CD4-positive, alpha-beta T cell (primary cell): ENCODE measurements at places on chromosomes 6 and 20.

GRCh38 chr6:104711371-104711770 lies 148.3 kb downstream of the HACE1 start:
- no peak for DNase-seq

DNA sequence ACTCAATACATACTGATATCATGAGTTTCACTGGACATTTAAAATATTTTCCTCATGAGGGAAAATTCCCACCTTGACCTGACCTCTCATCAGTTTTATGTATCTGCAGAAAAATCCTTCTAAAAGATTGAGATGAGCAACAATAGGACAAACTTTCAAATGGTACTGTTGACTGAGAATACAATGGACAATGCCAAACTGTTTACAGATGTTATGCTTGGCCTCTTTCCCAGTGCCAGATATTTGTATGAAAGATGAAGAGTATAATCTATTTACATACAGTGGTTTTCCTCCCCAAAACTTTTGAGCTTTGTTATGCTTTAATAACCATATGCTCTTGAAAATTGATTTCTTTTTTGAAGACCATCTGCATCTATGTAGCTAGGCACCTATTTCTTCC lies 245.1 kb upstream of the RSPO3 start:
- no peak for DNase-seq

DNA sequence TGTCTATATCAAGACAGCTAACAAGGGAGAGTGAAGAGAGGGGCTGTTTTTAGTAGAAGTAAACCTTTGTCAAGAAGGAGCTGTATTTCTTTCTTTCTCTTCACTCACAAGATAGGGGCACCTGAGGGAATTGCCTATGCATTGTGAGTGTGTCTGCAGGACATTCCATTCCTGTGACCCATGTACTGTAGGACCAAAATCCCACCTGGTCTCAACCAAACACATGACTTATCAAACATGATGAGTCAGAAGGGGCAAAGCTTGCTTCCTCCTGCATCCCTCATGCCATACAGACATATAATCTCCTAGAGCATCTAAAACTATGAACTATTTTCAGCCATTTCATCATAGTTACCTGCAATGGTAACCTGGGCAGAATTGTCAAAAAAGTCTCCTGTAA lies 21.8 kb downstream of the PKHD1 start:
- DNase-seq: no peak

DNA sequence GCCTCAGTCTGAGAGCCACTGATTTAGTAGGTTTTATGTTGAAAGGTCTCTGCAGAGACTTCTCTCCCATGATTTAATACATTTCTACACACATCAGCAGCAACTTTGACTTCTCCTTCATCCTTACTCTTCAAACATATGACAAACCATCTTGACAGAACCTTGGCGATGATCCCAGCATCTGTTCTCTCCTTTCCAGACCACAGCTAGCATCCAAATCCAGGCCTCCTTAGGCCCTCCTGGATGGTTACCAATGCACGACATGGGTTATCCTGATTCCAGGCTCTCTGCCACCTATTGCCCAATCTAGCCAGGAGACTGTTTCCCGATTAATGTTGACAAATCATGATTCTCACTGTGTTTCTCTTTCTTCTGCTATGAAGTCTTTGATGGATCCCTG lies 16.8 kb downstream of the LAMA4 start:
- DNase-seq: no peak

- no peak for DNase-seq
These were observed 27.4 kb downstream of the GHRH start for GRCh38 chr20:37234254-37234581.

DNA sequence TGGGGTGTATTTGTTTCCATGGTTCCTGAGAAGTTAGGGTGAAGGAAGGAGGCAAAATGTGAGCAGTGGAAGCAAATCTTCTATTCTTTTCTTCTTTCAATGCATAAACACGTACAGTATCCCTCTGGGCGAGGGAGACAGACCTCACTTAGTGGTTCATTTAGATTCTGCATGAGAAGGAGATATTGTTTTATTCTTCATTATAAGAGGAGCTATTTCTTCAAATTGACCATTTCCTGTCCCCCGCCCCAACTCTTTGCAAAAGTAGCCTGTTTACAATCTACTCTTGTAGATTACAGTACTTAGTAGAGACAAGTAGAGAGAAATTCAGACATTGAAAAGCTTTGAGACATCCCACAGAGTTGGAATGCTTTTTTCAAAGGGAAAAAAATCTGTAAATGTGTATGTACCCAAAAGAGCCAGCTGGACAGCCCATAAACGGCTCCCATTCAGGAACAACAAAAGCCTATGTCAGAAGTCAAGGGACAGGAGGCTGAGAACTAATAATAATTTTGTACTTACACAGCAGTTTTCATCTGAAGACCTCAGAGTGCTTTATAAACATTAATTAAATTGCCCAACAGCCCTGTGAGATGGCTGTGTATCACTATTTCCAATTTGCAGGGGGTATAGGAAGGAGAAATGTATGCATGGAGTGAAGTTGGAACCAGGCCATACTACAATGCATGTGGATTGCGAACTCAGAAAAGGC lies 23.9 kb downstream of the CD83 start:
- no peak for DNase-seq

DNA sequence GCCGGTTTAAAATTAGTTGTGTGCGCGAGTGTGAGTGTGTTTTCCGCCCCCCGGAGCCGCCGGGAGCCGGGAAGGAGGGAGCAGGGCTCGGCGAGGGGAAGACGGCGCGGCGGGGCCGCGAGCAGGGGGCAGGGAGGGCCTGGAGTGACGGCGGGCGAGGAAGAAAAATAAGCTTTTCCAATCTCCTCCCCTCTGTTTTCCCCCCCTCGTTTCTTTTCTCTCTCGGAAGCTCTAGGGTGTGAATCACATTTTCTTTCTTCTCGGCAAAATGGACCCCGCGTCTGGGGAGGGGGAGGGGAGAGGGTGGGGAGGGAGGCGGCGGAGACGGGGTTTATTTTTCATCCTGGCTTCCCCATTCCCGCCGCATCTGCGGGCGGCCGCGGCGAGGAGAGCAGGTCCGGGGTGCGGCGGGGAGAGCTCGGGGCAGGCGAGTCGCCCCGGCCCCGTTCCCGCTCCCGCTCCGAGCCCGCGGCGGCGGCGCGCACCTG lies 881 bp downstream of the BICRAL start:
- DNase-seq: peak; percentile 90

- DNase-seq: no peak
These were observed 23.7 kb upstream of the FBXO30 start for GRCh38 chr6:145838305-145838704.

GRCh38 chr6:168530653-168531071 lies 89.7 kb downstream of the SMOC2 start:
- DNase-seq: no peak

DNA sequence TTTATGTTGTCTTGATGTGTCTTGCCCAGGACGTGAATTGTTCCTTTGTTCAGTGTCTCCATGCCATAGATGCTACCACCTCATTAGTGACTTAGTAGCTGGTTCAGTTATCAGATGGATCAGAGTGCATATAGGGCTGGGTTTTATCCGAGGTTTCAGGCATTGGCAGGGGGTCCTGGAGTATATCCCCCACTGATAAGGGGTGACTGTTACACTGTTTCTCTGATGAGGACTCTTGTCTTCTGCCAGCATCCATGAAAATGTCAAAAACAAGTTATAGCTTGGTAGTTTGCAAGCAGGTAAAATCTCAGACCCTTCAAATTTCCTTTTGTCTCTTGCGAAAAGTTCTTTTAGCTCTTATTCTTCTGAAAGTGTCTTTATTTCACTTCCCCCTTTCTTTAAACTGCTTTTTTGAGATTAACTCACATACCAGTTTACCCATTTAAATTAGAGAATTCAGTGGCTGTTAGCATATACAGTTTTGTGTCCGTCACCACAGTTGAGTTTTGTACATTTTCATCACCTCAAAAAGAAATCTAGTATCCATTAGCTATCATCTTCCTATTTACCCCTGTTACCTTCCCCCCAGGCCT lies 109.2 kb downstream of the CDYL start:
- no peak for DNase-seq

- no peak for DNase-seq
These were observed 109.6 kb upstream of the BACH2 start for GRCh38 chr6:90406142-90406794.

- DNase-seq: no peak
These were observed 189.9 kb upstream of the PRDM1 start for GRCh38 chr6:105896052-105896820.

GRCh38 chr6:148385379-148385778 lies 42.7 kb downstream of the SASH1 start:
- DNase-seq: no peak

DNA sequence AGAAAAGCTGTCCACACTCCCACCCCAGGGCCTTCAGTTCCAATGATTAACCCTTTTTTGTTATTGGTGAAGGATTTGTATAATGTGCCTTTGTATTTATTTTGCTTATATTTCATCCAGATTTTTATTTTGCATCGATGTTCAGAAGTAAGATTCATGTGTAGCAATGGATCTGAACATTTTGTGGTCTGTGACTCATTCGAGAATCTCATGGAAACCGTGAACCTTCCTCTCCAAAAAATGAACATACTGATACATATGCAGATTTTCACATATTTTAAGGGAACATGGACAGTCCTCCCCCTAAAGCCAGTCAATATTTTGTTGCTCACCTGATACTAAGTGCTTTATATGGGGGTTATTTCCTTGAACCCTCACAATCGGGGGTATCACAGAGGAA lies 421.8 kb upstream of the SOX4 start:
- DNase-seq: no peak

GRCh38 chr6:111263837-111264236 lies 176.5 kb downstream of the SLC16A10 start:
- DNase-seq: no peak

- no peak for DNase-seq
These were observed 25.9 kb downstream of the ADGRF4 start for GRCh38 chr6:47724300-47724699.

DNA sequence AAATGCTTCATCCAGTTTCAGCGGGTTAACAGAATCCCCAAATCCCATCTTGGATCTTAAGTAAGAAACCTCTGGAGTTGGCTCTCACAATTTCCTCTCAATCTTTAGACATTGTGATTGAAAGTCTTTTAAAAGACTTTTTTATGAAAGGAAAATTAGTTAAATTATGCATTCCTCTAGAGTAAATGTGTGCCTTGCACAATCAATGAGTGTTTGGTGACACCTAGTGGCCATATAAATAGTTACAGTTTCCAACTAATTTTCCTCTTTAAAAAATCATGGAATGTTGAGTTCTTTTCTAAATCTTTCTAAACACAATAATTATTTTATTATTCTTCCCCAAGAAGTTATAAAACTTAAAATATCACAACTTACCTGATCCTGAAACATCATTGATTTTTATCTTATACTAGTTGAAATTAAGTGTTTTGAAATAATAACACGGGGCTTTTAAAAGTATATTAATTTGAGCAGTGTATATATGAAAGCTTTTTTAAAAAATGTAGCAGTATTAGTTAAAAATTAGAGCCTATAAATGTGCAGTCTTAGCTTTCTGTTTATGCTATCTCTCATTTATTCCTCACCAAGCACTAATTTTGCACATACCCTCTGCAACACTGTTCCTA lies 66.4 kb downstream of the PKHD1 start:
- DNase-seq: no peak

DNA sequence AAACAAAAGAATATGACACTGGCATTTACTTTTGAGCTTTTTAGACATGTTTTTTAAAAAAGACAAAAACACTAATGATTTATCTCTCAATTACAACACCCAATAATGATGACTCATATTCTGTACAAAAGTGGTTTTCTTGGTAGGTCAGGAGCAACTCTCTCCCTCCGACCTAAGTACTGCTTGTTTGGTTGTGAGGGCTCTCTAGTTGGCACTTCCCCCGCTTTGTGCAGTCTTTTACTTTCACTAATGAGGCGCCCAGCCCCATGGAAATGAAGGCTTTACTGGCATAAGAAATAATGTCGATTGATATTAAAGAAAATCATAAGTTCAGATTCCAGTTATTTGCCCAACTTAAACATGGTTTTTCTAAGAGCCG lies 1.3 kb downstream of the KPNA5 start:
- no peak for DNase-seq

- DNase-seq: no peak
These were observed 31.0 kb upstream of the FBXO30 start for GRCh38 chr6:145845557-145845956.

DNA sequence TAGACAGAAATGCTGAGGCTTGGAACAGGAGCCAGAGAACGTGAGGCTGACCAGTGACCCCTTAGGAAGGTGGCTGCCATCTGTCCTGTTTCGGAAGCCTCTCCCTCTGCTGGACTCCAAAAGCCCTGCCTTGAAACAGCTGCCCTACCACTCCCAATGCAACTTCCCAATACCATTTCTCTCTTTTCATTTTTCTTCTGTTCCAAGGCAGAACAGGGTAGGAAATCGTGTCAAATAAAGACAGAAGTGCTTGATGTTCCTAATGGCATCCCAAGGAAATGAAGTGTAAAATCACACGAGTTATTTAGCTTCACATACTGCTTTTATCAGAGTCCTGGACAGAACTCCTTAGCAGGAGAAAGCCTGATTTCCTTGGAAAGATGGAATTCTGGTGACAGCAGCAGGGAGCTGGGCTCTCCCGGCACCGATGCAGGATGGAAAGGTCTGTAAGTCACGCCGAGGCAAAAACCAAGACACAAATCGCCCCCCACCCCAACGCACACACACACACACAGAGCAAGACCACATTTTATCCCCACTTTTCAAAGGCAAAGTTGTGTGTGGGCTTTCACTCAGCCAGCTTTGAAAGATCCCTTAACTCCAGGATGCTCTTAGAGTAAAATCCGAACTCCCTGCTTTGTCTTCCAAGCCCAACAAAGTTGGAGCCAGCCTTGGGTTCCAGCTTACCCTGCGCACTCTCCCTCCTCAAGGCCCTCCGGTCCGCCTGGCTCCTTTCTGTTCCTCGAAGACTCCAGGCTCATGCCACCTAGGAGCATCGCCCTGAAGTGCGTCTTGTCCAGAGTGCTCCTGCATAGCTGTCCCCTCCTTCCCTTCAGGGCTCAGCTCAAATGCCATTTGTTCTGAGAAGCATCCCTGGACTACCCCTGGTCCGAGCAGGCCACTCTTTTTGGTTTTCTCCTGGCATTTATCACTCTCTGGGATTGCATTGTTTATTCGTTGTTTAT lies 11.6 kb upstream of the STX16 start:
- no peak for DNase-seq

DNA sequence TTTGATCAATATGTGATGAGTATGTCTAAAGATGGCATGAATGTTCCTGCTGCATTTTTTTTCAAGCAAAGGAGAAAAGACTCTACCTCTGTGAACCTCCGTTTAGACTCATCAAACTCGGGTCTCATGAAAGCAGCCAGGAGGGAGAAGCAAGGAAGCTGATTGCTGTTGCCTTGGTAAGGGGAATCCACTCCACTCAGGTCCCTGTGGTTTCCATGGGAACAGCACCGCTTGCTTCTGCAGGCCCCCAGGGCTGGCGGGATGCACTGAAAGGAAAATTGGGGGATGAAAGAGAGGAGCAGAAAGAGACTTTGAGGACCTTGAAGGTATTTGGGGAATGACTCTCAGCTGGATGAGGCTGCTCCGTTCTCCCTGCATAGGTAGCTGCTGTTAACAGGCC lies 249.6 kb upstream of the RIN2 start:
- DNase-seq: no peak

- DNase-seq: no peak
These were observed 96.6 kb upstream of the MAN1A1 start for GRCh38 chr6:119446115-119446554.

GRCh38 chr20:2116170-2116940 lies 14.7 kb downstream of the STK35 start:
- DNase-seq: no peak
